H1 (cell line): ENCODE measurements at places on chromosomes 3 and 15. TPM values are rescaled to one million over a fixed set of nuclear protein-coding genes. Genes with fewer than 3 reads are reported as not detected.

DNA sequence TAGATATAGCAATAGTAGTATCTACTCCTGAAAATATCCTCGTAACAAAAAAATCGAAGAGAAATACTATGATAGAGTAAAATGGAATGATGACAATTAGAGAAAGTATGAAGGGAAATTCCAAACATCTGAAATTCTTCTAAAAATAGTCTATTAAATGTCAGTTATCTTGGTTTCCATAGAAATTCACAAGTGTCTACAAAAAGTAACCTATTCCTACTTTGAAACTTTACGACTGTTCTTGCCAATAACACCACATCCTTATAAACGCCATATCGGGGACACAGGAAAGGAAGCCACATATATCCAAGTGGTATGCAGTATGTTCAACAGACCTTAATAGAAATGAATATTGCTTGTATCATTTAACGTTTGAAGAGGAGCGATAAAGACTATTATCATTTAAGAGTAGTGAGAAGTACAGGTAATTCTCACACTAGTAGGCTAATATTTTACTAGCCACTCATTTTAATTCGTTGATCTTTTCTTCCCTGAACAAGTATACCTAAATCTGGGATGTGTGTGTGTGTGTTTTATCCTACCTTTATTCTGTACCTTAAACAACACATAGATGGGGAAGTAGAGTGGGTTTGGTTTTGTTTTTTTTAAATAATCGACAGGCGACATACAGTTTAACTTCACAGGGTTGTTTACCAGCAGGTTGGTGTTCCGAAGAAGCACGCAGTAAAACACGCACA lies 1.2 kb downstream of the GPR176 start:
- no peak for DNase-seq

DNA sequence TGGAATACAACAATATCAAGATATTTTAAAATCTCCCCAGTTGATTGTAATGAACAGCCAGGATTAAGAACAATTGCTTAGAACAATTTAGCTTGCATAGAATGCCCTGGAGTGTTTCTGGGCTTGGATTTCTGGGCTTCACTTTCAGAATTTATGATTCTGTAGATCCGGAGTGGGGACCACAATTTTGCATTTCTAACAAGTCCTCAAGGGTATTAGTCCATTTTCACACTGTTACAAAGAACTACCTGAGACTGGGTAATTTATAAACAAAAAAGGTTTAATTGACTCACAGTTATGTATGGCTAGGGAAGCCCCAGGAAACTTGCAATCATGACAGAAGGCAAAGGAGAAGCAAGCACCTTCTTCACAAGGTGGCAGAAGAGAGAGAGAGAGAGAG lies 54.3 kb upstream of the MYRIP start:
- DNase-seq, result no peak

GRCh38 chr3:23985747-23986544 lies 40.9 kb downstream of the NR1D2 start:
- DNase-seq, result no peak

- no peak for DNase-seq
These were observed 39.1 kb downstream of the ABHD5 start for GRCh38 chr3:43729707-43730414.

Gene ATP8B4
- 0.17 TPM in 2 replicates for polyA plus RNA-seq

Gene LRRK1
- polyA plus RNA-seq, result 1.2 and 1.9 TPM in 2 replicates

DNA sequence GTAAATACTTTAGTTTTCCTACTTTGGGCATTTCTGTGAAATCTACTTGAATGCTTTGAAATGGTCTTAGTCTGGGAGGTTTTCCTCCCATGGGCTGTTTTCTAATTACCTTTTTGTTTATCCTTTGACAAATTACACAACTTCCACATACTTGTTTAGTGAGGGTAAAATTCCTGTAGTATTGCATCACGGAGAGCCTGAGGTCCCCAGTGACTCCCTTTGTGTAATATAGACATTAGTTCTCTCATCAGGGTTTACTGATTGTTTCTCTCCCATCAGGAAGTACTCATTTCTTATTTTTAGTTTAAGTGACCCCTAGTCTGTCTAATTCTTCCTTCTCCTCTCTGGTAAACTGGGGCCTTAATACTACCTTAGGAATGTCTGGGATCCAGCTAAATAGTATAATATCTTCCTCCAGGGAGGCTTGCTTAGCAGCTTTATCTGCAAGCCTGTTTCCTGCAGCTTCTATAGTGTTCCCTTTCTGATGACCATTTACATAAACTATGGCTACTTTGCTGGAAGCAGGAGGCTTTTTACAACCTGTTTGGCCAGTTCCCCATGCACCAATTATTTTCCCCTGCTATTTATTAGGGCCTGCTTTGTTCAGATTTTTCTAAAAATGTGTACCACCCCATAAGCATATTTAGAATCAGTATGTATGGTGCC lies 87.2 kb upstream of the XCR1 start:
- no peak for DNase-seq

Gene THBS1
- 10.3 and 21.7 TPM in 2 replicates for polyA plus RNA-seq

Gene RAB27A
- polyA plus RNA-seq, result 1.3 and 2.3 TPM in 2 replicates

Gene RLBP1
- 0.05 TPM in 2 replicates for polyA plus RNA-seq

Gene LOXL1
- polyA plus RNA-seq, result 14.4 and 22.7 TPM in 2 replicates

Gene CAMK2N2
- polyA plus RNA-seq, result 4.0 and 6.1 TPM in 2 replicates

Gene RASGRF1
- 0.42 and 0.61 TPM in 2 replicates for polyA plus RNA-seq

Gene GP5
- polyA plus RNA-seq, result 0.05 and 0.14 TPM in 2 replicates

Gene LRRC49
- polyA plus RNA-seq, result 5.0 TPM in 2 replicates

Gene POTEB3
- polyA plus RNA-seq, result not detected in 2 replicates

GRCh38 chr3:72515941-72516340 lies 332.3 kb downstream of the SHQ1 start:
- DNase-seq, result no peak

DNA sequence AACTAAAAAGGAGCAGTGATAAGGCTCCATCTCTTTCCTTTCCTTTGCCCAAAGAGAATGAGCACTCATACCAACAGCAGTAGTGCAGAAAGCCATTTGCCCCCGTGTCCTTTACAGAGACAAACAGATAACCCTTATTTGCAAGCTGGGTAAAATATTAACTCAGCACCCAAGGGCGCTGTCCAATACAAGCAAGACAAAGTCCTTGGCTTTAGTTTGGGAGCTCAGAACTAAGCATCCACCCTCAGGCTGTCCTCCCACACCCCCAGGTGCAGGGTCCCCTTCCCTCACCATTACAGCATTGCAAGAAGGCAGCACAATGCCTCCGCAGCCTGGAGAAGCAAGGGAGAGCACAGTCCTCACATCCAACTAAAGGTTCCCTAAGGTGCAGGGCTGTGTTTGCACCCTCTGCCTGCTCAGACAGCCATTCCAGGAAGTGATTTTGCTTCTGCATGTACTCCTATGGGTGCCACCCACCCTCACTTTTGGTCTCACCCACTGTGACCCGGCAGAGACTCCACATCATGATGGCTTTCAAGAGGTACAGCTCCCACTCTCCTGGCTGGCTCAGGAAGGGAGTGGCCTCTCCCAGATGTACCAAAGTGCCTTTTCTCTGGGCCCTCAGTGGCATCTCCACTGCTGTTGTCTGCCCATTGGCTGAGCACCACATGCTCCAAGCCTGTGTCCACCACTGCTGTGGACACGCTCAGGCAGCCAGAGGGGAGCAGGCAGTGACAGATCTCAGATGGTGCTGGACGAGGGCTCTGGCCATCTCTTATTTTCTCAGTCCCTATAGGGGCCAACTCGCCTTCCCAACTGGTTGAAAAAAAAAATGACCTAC lies 34.1 kb upstream of the HES1 start:
- DNase-seq, result no peak
